ENCODE measurements at places on chromosomes 4 and X. TPM values are rescaled to one million over a fixed set of nuclear protein-coding genes. Genes with fewer than 3 reads are reported as not detected.

Gene CT45A1
- total RNA-seq: not detected

Gene PPP4R3C
- not detected for total RNA-seq

Gene AKAP14
- not detected for total RNA-seq

Gene TLR6
- 4.1 TPM for total RNA-seq

Gene LUZP4
- total RNA-seq: not detected

Gene AMBN
- not detected for total RNA-seq

Gene PAGE2
- total RNA-seq: not detected

Gene PPEF2
- total RNA-seq: 1.6 TPM

Gene CT55
- not detected for total RNA-seq

Gene DHRSX
- 17.1 TPM for total RNA-seq

Gene HTN1
- not detected for total RNA-seq

Gene AREG
- 0.52 TPM for total RNA-seq

Gene MAGEA2
- total RNA-seq: not detected

GRCh38 chr4:3291411-3291968, 1.3 kb upstream of the RGS12 start:
- H3K27me3 ChIP-seq: peaks cover 18% of the 10 kb centered on the region
- DNase-seq: no peak
- H3K4me3 ChIP-seq: peak overlapping the region; percentile 86
- peaks cover 19% of the 10 kb centered on the region for H3K4me1 ChIP-seq

DNA sequence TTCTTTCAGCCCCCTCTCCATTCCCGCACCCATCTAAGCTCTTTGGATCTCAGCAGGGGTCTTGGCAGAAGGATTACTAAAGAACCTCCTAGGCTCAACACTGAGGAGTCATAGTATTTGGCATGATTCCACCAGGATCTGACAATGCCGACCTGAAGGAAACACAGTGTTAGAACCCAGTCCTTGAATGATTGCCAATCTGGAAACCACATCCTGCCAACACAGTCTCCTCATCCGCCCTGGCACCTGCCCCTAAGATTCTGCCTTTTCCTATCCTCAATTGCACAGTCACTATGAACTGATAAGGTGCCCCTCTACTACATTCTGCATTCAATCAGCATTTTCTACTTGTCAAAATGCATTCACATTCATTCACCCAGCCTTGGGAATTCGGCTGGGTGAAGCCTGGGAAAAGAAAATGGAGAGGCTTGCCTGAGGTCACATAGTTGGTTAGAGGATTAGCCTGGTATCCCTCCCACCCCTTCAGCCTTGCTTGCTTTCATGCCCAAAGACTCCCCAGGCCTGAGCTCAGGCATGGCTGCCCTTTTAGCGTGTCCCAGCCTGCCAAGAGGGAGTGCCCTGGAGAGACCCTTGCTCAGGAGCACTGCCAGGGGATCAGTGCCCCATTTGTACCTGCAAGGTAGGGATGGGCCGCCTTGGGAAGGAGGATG, 2.2 kb upstream of the CLDN2 start:
- peak overlapping the region; percentile 37 for H3K4me3 ChIP-seq
- H3K36me3 ChIP-seq: no peaks in the 10 kb centered on the region
- H3K27me3 ChIP-seq: peaks cover 4% of the 10 kb centered on the region
- no peak overlapping the region for H3K27ac ChIP-seq

GRCh38 chrX:149510386-149510785, 5.3 kb upstream of the IDS start:
- no peak overlapping the region for H3K4me3 ChIP-seq
- H3K27me3 ChIP-seq: no peaks in the 10 kb centered on the region
- H3K27ac ChIP-seq: no peak overlapping the region
- no peaks in the 10 kb centered on the region for H3K36me3 ChIP-seq
- DNase-seq: no peak

DNA sequence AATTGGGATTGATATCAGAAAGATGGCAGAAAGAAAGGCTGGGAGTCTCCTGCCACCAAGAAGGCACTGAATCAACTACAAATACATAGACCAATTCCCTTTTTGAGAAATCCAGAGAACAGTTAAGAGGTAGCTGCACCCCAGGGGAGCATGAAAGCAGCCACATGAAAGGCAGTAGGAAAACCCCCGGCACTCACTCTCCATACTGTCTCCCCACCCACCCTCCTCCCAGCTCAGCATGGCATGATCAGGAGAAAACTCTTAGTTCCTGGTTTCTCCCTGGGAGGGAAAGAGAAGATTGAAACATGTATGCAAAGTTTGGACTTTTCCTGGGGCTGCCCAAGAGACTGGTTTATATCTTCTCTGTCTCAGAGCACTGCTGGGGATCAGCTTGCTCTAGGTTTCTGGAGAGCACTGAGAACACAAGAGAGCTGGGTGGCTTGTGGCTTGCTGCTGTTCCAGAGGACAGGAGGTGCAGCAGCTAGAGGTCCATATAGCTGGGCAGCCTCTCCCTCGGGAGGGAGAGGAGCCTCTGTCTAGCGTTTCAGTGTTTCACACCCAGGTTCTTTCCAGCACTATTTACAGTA, 305.7 kb downstream of the PDGFC start:
- H3K36me3 ChIP-seq: no peaks in the 10 kb centered on the region
- H3K4me3 ChIP-seq: no peak overlapping the region
- no peaks in the 10 kb centered on the region for H3K4me1 ChIP-seq
- no peak overlapping the region for H3K27ac ChIP-seq
- no peak for DNase-seq
- H3K27me3 ChIP-seq: no peaks in the 10 kb centered on the region

- DNase-seq: no peak
- no peaks in the 10 kb centered on the region for H3K36me3 ChIP-seq
- no peak overlapping the region for H3K27ac ChIP-seq
- no peak overlapping the region for H3K4me3 ChIP-seq
- H3K27me3 ChIP-seq: no peaks in the 10 kb centered on the region
Observed at GRCh38 chrX:32873786-32874185, 337.6 kb downstream of the DMD start.

DNA sequence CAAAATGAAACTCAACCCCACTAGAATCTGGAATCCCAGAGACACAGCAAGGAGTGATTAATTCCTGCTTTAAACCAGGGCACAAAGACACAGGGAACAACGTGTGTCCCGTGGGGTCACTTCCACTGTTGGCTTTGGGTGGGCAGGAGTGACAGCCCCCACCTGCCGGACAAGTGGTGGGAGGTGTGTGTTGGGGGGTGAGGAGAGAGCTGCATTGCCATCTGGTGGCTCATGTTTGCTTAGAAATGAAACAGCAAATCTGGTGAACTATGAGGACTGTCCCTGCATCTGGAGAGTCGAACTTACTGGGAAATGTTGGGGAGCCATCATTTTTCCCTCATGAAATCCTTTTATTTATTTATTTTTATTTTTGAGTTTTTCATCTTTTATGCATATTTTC, 75.9 kb upstream of the AFAP1 start:
- no peak for DNase-seq
- no peaks in the 10 kb centered on the region for H3K36me3 ChIP-seq
- H3K27ac ChIP-seq: no peak overlapping the region
- no peak overlapping the region for H3K4me3 ChIP-seq

DNA sequence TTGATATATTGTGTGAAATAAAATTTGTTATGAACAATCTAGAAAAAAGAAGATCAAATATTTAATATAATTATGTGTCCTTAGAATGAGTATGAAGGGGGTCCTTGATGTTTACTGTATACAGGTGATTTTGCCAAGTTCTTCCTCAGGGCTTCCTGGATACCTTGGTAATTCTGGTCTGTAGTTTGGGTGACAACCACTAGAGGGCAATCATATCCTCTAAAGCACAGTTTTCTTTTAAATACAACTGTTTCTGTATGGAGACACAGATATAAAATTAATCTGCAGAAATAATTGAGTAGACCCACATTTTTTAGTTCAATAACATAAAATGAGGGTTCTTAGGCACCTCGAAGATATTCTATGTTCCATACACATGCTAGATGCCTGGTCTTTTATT, 157.7 kb downstream of the SPANXN1 start:
- no peaks in the 10 kb centered on the region for H3K4me1 ChIP-seq
- DNase-seq: no peak
- no peak overlapping the region for H3K27ac ChIP-seq
- H3K4me3 ChIP-seq: no peak overlapping the region

- no peak overlapping the region for H3K4me3 ChIP-seq
- H3K36me3 ChIP-seq: no peaks in the 10 kb centered on the region
- DNase-seq: no peak
- H3K4me1 ChIP-seq: no peaks in the 10 kb centered on the region
- no peak overlapping the region for H3K27ac ChIP-seq
Observed at GRCh38 chrX:48045410-48046311, 25.8 kb downstream of the ZNF630 start.

DNA sequence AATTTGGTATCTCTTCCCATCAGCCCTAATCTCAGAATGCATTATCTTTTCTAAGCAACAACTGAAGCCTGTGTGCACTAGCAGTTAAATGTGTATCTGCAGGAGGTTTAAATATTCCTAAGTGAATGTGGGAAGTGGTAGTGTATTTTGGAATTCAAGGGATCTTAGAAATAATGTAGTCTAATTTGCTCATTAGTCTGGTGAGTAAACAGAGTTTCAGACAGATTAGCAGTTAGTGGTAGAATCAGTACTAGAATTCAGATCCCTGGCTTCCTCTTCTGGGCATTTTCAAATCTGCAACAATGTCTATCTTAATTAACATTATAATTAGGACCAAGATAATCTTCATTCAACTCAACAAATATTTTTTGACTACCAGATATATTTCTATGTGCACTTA, 11.7 kb upstream of the CXCL2 start:
- no peaks in the 10 kb centered on the region for H3K4me1 ChIP-seq
- H3K27me3 ChIP-seq: no peaks in the 10 kb centered on the region
- no peaks in the 10 kb centered on the region for H3K36me3 ChIP-seq
- H3K27ac ChIP-seq: no peak overlapping the region
- H3K4me3 ChIP-seq: no peak overlapping the region
- no peak for DNase-seq

DNA sequence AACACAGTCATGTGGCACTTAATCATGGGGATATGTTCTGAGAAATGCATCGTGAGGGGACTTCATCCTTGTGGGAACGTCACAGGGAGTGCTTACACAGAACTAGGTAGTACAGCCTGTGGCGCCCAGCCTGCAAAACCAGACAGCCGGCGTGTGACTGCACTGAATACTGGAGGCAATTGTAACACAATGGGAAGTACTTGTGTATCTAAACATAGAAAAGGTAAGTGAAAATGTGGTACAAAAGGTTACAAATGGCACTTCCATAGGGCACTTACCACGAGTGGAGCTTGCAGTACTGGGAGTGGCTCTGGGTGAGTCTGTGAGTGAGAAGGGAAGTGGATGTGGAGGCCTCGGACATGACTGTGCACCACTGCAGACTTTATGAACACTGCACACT, 5.2 kb downstream of the TLR3 start:
- H3K27ac ChIP-seq: no peak overlapping the region
- H3K27me3 ChIP-seq: no peaks in the 10 kb centered on the region
- H3K4me1 ChIP-seq: peaks cover 3% of the 10 kb centered on the region
- DNase-seq: no peak
- no peak overlapping the region for H3K4me3 ChIP-seq

DNA sequence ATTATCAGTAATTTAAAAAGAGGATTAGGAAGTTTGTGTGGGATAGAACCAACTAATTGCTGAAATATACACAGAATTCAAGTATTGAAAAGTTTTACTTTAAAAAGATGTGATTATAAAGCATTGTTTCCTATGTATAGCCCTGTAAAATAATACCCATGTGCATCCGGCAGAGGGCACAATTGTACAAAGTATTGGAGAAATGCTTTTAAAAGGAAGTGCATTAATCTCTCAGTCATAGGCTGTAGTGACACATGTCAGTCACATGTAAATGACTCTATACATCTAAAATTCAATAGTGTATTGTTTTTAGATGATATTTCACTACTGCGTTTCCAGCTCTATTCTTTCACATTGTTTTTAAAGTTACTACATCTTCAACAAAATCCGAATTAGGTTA, 9.7 kb upstream of the GEMIN8 start:
- no peaks in the 10 kb centered on the region for H3K36me3 ChIP-seq
- no peaks in the 10 kb centered on the region for H3K4me1 ChIP-seq
- peaks cover 15% of the 10 kb centered on the region for H3K27me3 ChIP-seq
- no peak overlapping the region for H3K4me3 ChIP-seq
- peak; percentile 61 for DNase-seq

GRCh38 chrX:141642979-141643378, 53.5 kb downstream of the SPANXA2 start:
- no peak overlapping the region for H3K27ac ChIP-seq
- H3K4me3 ChIP-seq: no peak overlapping the region
- H3K27me3 ChIP-seq: no peaks in the 10 kb centered on the region
- DNase-seq: no peak

DNA sequence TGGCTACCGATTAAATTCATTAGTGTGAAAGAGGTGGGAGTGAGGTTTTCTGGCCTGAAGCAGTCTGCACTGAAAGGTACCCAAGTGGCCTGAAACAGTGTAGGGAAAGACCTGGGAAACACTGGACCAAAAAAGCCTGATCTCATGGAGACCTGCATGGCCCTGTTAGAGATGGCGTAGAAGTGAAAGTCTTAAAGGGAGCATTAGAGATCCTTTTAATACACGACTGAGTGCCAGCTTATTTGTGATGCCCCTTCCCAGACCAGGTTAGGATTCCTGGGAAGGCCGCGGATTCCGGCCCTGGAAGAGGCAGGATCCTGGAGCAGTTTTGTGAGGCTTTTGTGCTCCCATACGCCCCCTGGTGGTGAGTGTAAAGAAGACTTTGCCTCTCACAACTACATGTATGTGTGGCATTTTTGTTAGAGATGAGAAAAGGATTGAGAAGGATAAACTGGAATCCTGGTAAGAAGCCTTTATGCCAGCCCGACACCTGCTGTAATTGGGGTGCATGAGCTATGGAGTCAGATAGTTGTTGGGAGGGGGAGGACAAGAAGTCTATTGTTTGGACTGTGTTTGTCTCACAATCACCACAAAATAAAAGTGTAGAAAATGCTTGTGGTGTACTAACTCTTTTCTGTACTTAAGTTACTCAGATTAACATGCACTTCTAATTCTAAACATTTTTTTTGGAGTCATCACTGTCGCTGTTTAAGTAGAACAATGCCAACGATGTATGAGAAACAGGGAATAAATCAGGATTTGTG, 54.0 kb downstream of the JADE1 start:
- H3K36me3 ChIP-seq: peaks cover 86% of the 10 kb centered on the region
- peaks cover 34% of the 10 kb centered on the region for H3K4me1 ChIP-seq
- no peaks in the 10 kb centered on the region for H3K27me3 ChIP-seq
- H3K4me3 ChIP-seq: no peak overlapping the region
- peak overlapping the region; percentile 86 for H3K27ac ChIP-seq

GRCh38 chrX:2423899-2424298, 76.9 kb downstream of the DHRSX start:
- H3K27me3 ChIP-seq: no peaks in the 10 kb centered on the region
- H3K36me3 ChIP-seq: peaks cover 35% of the 10 kb centered on the region
- H3K4me1 ChIP-seq: peaks cover 3% of the 10 kb centered on the region

- H3K27ac ChIP-seq: no peak overlapping the region
- H3K4me3 ChIP-seq: no peak overlapping the region
- H3K4me1 ChIP-seq: no peaks in the 10 kb centered on the region
- no peaks in the 10 kb centered on the region for H3K27me3 ChIP-seq
- no peak for DNase-seq
Observed at GRCh38 chrX:11386001-11386523, 92.8 kb downstream of the AMELX start.

All from naive thymus-derived CD8-positive, alpha-beta T cell (primary cell).